IPS-NIHi11 (cell line): ENCODE measurements at places on chromosomes 2 and 18.
A peak's percentile ranks its signal among the peaks of the same experiment; 100 is the strongest.

GRCh38 chr2:128549094-128549493 lies 230.4 kb upstream of the HS6ST1 start:
- DNase-seq: no peak

GRCh38 chr2:241224018-241224850 lies 35.8 kb downstream of the ANO7 start:
- DNase-seq: no peak

GRCh38 chr2:217371781-217372213 lies 511.9 kb upstream of the TNP1 start:
- DNase-seq: no peak

DNA sequence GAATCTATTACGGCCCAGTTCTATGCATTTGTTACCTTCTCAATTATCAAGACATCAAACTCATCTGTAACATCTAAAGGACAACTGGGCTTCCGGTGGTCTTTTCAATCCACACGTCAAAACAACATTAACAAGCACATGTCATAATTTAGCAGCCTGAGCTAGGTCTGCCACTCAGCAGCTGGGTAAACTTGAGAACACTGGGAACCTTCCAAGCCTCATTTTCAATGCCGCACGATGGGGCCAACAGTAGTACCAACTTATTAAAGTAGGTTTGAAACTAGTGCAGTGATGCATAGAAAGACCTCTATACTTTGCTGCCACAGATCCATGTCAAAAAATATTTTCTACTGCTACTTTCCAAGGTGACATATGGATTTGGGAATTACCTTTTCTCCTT lies 60.4 kb downstream of the COL4A4 start:
- no peak for DNase-seq

DNA sequence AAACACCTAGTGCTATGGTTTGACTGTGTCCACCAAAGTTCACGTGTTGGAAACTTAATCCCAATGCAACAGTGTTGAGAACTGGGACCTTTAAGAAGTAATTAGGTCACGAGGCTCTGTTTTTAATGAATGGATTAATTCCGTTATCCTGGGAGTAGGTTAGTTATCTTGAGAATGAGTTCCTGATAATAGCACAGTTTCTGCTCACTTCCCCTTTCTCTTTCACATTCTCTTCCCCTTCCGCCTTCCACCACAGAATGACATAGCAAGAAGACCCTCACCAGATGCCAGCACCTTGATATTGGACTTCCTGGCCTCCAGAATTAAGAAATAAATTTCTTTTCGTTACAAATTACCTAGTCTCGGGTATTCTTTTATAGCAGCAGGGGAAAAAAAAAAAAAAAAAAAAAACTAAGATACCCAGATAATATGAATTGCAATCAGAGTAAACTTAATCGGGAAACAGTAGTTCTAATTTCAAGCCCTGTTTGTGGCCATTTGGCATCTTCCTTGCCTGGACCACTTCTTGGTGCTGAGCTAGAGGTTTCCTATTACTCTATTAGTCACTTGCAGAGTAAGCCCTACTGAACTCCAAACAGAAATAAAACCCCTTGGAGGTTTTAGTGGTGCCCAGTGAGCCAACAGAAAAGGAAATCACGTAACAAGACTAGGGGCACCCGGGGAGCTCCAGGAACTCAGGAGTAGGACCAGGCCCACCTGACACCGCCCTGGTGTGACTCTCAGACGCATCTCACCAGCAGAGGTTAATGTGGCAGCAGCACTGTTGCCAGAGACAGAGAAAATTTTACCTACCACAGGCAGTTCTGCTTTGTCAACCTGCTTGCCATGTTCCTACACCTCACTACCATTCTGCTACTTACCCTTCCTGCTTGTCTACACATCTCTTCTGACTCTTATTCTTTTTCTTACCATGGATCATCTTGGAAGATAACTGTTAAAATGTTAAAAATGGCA lies 147.6 kb upstream of the CAB39 start:
- no peak for DNase-seq

GRCh38 chr2:179764710-179765109 lies 96.7 kb downstream of the ZNF385B start:
- no peak for DNase-seq

DNA sequence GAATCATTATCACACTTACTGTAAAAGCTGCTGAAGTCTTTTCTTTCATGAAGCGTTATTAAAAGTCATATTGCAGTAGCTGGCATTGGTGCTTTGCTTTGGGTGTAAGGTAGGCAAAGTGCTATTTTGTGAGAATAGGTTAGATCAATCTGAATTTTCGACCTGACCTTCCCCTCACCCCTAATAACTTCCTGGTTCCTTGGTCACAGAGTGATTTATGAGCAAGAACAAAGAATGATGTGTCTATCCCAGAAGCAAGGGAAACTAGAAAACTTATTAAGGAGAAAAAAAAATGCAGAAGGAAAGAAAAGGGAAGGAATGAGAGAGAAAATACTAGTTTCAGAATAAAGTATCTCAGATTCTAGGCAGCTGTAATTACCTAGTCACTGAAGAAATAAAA lies 163.1 kb upstream of the MEIS1 start:
- no peak for DNase-seq

GRCh38 chr2:239075918-239076758 lies 228.3 kb downstream of the TWIST2 start:
- DNase-seq: peak; percentile 48

- peak; percentile 71 for DNase-seq
Measured at GRCh38 chr2:113080134-113080533, 12.4 kb downstream of the IL1F10 start.

- no peak for DNase-seq
Measured at GRCh38 chr2:219598308-219599078, 836 bp downstream of the STK11IP start.

GRCh38 chr2:2850859-2851258 lies 519.8 kb upstream of the MYT1L start:
- DNase-seq: no peak

GRCh38 chr2:120517751-120518469 lies 172.0 kb downstream of the INHBB start:
- no peak for DNase-seq

DNA sequence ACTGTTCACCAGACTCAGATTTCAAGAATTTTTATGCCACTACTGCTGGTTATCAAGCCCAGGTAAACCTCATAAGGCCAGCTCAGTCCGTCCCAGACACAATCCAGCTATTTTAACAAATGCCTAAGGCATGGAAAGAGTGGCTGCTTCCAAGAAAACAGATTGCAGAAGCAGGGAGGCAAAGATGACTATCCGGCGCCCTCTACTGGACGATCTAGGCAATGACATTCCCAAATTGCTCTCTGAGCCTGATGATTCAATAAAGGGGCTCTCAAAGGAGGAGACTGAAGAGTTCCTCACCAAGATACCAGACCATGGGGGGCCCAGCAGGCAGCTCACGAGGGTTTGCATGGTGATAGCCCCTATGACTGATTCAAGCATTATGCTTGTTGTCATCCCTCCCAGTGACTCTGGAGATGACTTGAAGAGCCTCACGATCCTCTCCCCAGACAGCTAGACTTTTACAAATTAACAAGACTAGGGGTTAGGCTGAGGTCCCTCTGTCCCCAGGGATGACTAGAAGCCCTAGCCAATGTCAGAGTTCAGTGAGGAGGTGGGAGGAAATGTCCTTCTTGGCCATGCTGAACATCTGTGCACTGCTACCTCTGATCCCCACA lies 25.0 kb downstream of the SERPINB8 start:
- DNase-seq: peak; percentile 67

DNA sequence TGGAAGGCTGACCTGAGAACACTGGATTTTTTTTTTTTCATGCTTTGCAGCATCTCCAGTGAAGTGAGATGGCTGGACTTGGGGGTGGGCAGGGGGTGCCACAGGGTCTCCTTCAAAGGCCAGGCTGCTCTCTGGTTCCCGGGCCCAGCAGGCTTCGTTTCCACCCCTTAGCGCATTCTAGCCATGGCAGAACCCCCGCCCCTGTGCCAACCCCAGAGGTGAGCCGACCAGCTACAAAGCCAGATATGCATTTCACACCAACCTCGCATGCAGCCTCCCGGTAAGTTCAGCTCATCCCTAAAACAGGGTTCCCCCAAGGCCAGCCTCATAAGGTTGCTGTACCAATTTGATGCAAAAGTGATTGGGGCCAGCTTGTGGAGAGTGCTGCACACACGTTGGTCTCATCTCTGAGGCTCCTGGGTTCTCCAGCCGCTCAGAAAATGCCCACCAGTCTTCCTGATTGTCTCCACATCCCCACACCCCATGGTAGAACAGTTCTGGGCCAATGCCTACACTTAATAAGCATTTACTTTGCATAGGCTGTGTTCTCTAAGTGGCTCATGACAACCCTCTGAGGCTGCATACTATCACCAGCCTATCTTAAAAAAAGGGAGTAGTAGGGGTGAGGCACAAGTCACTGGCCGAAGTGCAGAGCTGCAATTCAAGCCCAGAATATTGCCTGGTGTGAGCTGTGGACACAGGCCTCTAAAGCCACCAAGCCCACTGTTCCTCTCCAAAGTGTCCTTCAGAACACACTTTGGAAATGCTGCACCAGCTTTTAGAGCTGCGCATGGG lies 23.3 kb downstream of the SMAD7 start:
- no peak for DNase-seq

GRCh38 chr2:25310965-25311864 lies 30.5 kb downstream of the DNMT3A start:
- DNase-seq: peak; percentile 82

DNA sequence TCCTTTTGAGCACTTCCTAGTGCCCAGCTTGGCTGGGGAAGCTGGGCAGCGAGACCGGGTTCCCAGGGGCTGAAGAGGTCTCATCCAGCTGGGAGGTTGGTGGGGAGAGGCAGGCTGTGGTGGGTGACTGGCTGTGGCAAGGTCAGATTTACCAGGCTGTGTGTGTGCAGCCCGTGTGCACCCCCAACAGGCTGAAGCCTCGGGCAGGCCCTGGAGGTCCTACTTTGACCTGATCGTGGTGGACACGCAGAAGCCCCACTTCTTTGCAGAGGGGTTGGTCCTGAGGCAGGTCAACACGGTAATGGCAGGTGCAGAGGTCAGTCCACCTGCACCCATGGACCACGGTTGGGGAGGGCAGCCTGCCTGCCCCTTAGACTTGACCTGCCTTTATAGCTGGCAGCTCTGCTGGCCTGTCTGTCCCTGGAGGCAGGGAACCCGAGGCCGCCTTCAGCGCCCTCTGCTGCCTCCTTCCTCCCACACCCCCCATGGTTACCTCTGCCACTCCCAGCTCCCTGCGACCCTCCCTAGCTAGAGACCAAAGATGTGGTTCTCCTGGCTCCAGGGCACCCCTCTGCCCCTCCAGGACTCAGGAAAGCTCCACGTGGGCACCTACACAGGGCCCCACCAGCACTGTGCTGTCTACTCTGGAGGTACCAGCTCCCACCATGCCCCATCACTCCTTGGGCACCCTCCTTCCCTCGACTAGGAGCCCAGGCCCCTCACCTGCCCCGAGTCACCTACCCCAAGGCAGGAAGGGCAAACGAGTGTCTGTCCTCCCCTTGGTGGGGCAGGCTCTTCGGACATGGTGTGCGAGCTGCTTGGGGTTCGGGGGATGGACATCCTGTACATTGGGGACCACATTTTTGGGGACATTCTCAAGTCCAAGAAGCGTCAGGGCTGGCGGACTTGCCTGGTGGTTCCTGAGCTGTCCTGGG lies 4.0 kb downstream of the NT5DC4 start:
- DNase-seq: peak; percentile 80

- peak; percentile 46 for DNase-seq
Measured at GRCh38 chr2:221969087-221969829, 329.5 kb downstream of the PAX3 start.

DNA sequence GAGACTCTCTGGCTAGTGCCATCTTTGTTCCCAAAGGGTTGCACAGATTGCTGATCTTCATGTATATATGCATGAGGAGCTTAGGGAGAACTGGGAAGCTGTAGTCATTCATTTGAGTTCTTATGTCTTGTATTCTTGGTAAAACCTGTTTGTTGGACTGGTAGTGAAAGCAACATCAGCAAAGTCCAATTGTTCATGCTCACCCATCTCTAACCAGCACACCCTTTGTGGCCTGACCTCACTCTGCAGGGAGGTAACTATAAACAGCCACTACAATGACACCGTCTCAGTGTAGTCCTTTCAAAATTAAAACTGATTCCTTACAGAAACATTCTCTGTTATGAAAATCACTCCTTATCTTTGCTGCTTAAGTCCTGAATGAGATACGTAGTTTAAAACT lies 13.9 kb upstream of the LMAN1 start:
- peak; percentile 26 for DNase-seq

- DNase-seq: no peak
Measured at GRCh38 chr18:9820719-9821118, 65.1 kb upstream of the TXNDC2 start.

DNA sequence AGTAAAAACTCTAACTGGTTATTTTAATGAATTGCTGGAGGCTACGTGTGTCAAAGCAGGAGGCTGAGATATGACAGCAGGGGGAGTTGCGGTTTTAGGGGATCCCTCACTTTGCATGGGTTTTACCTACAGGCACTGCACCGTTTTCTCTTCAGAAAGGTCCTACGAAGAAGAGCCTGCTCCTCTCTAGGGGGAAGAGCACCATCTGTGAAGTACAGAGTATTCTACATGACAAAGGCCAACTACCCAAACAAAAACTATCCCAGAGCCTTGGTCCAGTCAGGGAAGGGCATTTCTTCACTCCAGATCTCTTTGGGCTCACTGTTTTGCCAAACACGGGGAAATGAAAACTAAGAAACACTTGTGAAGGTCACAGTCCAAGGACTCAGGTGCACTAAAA lies 696.7 kb upstream of the SOX11 start:
- peak; percentile 31 for DNase-seq

- DNase-seq: peak; percentile 19
Measured at GRCh38 chr18:24068945-24069693, 54.6 kb downstream of the TTC39C start.

DNA sequence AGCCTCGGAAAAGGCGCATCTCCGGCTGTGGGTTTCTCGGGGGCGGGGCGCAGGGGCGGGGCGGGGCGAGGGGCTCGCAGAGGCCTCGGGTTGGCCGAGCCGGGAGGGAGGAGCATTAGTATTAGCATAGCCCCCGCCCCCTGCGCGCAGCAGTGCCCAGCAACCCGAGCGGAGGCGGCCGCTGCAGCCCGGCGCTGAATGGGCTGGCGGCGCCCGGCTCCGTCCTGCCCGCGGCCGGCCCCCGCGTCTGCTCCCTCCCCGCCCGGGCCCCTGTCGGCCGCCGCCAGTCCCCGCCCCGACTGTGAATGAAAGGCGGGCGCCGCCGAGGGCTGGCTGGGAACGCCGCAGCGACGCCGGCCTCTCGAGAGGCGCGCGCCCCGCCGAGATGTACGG lies at the start of gene EFR3B:
TSS of gene EFR3B (plus strand) at position 149 of the 393 bp plus-strand sequence. CDS start at position 386, 237 bp downstream.
- peak; percentile 98 for DNase-seq

DNA sequence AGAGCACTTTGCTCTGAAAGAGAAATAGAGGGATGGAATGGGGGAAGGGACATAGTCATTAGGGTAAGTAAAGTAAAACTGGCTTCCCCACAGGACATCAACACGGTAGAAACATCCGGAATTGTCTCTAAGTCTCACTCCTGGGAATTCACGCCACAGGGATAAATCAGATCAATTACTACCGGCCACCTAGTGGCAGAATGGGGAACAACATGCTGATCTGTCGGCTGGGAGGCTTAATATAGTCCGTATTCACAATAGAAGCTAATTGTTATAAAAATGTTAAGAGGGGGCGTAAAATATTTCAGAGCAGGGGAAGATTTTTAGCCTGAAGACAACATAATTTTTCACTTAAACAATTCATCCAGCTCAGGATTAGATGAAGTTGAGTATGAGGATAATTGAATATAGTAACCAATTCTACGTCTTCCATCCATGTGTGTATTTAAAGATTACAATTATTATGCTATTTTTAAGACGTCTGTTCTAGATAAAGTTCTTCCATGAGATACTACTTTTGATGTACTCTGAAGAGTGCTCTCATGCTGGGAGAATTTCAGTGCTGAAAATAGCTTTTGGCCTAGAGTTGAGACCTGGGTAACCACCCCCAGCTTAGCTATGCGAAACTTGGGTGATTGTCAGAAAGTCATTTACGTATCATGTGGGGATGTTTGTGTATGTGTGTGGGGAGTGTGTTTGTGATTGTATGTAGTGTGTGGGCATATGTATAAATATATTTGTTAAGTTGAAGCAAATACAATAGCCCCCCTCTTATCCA lies 65.7 kb downstream of the LRRTM1 start:
- peak; percentile 38 for DNase-seq
